ENCODE measurements at places on chromosomes 11 and 22.

DNA sequence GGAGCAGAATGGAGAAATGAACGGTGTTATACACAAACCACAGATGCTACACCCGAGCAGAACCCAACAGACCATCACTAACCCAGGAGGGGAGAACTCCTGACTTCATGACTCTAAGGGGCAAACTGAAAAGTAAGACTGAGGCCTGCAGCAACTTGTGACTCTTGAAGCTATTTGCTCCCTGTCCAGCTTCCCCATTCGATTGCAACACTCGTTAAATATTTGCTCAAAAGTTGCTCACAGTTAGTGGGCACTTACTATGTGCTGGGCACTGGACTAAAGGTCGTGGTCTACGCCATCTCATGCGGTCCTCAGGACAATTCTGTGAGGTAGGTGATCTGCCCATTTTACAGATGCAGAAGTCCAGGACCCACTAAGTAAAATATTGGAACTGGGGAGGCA is 9.5 kb upstream of the ADA2 start:
- DNase-seq = no peak

DNA sequence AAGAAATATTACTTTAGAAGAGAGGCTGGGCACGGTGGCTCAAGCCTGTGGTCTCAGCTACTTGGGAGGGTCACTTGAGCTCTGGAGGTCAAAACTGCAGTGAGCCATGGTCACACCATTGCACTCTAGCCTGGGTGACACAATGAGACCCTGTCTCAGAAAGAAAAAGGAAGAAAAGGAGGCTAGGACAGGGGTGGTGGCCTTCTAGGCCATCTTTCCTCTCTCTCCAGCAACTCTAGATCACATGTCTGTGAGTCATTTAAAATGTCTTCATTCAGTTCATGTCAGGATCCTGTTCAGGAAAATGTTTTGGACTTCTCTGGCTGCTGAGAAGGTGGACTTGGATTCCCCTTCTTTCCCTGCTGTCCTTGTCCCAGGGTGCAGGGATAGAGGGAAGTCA is 53.3 kb downstream of the PPFIA1 start:
- DNase-seq = no peak

DNA sequence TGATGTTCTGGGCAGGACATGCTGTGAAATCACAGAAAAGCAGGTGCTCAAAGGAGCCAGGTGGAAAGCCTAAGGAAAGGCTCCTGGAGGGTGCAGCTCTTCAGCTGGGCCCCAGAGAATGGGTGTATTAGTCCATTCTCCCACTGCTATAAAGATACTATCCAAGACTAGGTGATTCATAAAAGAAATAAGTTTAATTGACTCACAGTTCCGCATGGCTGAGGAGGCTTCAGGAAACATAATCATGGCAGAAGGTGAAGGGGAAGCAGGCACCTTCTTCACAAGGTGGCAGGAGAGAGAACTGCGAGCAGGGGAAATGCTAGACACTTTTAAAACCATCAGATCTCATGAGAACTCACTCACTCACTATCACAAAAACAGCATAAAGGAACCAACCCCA is 43.1 kb upstream of the DEUP1 start:
- no peak for DNase-seq

DNA sequence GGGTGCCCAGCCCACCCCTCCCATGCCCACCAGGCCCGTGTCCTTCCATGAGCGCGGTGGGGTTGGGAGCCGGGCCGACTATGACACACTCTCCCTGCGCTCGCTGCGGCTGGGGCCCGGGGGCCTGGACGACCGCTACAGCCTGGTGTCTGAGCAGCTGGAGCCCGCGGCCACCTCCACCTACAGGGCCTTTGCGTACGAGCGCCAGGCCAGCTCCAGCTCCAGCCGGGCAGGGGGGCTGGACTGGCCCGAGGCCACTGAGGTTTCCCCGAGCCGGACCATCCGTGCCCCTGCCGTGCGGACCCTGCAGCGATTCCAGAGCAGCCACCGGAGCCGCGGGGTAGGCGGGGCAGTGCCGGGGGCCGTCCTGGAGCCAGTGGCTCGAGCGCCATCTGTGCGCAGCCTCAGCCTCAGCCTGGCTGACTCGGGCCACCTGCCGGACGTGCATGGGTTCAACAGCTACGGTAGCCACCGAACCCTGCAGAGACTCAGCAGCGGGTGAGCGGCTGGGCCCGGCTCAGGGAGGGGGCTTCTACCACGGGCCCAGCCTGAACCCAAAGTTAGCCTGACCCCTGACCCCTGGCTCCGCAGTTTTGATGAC is 3.0 kb downstream of the PKP3 start:
- DNase-seq = no peak

- DNase-seq = no peak
Observed at GRCh38 chr11:36095716-36096115, 151.9 kb downstream of the LDLRAD3 start.

GRCh38 chr11:2477936-2478335 is 33.1 kb downstream of the KCNQ1 start:
- DNase-seq = no peak

GRCh38 chr11:28966951-28967350 is 858.8 kb downstream of the METTL15 start:
- DNase-seq = no peak

GRCh38 chr11:45193695-45194094 is 47.3 kb downstream of the PRDM11 start:
- DNase-seq = no peak
